ENCODE measurements at places on chromosomes 3 and 15.
A peak's percentile ranks its signal among the peaks of the same experiment; 100 is the strongest.

- DNase-seq, result no peak
These were observed 19.0 kb downstream of the USP13 start for GRCh38 chr3:179671747-179672242.

DNA sequence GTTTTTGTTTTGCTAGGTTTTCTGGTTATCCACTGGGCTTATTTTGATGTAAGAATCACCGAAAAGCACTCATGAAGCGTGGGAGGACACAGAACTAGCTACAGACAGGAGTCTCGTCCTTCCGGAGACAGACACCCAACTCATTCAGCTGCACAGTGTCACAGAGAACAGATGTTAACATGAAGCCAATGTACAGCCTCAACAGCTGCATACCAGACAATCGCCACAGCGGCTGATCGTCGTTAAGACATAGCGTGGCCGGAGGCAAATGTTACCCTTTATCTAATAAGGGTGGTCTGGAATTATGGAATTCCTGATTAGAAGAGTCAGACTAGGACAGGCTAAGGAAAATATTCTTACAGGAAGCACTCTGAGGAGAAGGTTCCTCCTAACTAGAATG lies 1.1 kb upstream of the PYGO1 start:
- no peak for DNase-seq

GRCh38 chr3:58518291-58518789 lies 18.6 kb downstream of the ACOX2 start:
- DNase-seq, result no peak

DNA sequence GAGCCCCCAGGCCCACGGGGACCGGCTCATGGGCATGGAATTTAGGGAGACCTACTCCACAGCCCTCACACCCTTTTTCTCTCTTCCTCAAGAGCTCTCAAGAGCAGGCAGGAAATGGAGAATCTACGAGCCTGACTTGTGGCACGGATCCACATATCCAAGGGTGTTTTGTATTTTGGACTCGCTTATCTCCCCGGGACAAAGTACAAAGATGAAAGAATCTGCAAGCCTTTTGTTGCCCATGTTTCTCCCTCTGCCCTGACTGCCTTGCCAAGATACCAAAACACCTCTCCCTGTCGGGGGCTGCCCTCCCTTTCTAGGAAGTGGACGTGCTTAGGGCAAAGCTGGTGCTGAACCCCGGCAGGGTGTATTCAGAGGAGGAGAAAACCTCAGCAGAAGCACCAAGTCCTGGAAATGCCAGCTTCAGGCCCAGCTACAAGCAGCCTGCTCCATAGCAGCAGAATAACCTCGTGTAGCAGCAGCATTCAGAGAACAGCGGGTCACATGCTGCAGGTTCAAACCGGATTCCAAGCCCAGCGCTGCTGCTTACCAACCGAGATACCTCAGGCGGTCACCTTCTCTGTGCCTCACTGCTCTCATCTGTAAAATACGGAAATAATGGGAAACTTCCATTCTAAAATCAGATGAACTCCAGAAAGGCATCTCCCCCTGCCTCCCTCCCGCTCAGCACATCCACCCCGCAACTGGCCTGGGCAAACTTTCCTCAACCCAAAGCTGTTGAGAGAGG lies 35.2 kb downstream of the DNASE1L3 start:
- DNase-seq, result no peak

DNA sequence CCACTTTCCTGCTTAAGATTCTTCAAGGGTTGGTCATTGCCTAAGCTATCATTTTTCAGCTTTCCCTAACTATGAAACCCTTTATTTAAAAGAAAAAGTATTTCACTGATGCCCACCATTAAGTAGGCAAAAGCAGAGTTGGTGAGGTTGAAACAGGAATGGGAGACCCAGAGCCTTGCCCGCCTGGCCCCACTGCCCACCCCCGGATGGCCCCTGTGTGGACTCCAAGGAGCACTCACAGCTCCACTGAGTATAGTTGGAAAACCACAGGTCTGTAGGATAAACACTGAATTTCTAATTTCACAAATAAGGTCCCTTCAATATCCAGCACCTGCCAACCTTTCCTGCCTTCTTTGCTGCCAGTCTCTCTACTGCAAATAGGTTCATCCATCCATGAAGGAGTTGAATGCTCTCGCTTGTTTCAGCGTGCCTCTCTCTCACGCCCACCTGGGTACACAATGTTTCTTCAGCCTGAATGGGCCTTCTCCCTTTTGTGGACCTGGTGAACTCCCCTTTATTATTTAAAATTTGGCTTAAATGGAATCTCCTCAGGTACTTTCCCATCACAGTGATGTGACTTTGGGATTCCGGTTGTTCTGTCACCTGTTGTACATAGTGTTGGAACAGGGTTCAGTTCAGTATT lies 8.7 kb upstream of the ACAP2 start:
- no peak for DNase-seq

DNA sequence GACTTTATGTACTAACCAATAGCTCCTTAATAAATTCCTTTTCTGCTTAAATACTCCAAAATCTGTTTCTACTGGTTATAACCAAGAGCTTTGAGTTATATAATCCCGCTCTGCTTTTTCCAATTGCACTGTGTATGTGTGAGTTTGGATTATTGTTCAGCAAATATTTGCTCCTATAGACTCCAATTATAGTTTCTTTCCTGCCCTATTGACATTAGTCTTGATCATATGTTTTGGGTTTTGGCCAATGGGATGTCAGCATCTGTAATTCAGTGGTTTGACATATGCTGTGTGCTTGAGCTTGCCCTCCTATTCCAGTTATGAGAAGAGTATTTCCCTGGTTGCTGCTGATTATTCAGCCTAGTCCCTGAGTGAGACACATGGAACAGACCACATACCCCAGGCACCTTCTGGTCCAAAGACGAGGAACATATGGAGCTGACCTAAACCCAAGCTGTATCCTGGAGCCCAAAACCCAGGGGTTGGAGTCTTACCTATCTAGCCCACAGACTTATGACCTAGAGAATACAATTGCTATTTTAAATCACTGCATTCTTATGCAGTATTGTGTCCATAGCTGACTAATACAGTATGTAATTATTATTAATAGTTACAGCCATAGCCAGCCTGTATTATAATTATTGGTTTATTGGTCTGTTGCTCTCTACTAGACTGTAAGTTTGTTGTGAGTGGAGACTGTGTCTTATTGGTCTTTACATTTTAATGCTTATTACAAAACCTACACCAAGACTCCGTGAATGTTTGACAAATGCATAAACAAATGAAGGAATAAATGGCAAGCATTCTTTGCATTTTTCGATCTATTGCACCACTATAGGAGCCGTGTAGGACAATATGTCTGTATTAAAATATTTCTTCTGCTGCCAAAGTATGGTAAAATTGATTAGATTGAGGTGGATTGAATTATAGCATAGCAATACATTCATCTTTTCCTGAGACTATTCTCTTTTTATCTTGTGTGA lies 11.7 kb upstream of the ZNF280D start:
- DNase-seq, result no peak

DNA sequence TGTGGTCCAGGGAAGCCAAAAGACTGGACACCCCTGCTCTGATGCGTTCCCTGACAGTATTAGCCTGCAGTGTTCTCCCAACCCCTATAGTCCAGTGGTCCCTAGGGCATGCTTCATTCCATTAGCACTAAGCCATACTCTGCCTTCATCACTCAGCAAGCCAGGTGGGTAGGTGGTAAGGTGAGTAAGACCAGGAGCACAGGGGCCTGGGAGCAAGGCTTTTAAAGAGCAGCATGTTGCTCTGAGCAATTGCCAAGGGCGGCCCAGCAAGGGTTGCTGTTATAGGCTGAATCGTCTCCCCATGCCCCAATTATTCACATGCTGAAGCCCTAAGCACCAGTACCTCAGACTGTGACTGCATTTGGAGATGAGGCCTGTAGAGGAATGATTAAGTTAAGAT lies 11.0 kb downstream of the CXCR6 start:
- no peak for DNase-seq

GRCh38 chr3:55923207-55923606 lies 436.1 kb upstream of the WNT5A start:
- no peak for DNase-seq

DNA sequence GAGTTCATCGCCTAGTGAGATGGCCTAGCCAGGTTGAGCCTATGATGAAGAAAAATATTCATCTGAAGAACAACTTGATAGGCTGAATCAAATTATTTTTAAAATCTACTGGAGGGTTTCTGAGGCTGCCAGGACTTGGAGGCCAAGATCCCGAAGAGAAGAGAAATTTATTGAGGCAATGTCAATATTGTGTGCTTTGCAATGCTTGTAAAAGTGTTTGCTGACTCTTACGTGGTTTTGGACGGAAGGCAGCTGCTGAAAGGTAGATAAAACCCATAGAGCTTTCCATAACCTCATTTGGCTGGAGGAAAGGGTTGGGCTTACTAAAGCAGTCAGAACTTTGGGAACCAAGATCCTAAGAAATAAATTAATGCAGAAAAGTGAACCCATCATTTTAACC lies 361.0 kb upstream of the IL12A start:
- DNase-seq, result no peak

GRCh38 chr15:72098040-72098439 lies 19.9 kb downstream of the MYO9A start:
- no peak for DNase-seq

- DNase-seq, result no peak
These were observed 33.2 kb upstream of the POU1F1 start for GRCh38 chr3:87309601-87310000.

DNA sequence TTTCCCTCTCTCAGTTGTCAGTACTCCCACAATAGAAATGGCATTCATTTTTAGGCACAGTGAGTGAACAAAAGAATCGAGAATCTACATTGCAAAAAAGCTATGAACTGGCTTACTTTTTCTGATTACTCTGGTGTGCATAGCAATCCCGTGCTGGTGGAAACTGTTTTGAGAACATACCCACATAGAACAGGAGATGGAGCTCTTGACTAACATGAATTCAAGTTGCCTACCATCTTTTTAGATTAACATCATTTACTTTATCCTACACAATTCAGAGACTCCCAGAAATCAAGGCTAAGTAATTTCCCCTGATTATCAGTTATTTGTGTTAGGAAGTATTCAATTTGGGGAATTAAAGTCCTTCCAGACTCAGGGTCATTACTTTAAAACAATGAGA lies 326.6 kb downstream of the ARPP21 start:
- no peak for DNase-seq

GRCh38 chr3:147431751-147432150 lies 22.6 kb downstream of the ZIC1 start:
- DNase-seq, result no peak

DNA sequence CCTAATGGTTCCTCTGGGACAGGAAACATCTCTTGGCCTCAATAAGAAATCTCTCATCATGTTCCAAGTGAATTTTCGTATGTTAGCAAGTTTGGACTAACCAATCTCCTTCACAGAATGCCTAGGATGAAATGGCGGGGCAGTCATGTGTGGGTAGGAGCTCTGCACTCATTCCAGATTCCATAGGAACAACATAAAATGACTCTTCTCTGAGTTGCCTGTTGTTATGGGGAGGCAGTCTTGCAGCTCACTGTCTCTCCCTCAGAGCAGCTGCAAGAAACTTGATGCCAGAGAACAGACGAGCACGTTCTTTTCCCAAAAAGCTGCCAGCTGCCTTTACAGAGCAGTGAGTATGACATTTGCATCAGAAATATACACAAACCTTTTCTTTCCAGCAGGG lies 34.1 kb downstream of the SPATA12 start:
- DNase-seq, result no peak

DNA sequence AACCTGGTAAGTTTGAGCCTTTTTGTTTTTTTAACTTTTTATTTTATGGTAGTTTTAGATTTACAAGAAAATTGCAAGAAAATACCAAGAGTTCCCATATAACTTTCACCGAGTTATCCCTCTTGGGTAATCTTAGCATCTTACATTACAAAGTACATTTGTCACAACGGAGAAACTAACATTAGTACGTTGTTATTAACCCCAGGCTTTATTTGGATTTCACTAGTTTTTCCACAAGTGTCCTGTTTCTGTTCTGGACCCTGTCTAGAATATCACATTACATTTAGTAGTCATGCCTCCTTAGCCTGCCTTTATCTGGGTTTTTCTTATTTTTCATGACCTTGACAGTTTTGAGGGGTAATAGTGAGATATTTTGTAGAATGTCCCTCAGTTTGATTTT lies 53.5 kb upstream of the KPNA4 start:
- DNase-seq, result no peak

GRCh38 chr3:10309736-10310135 lies 11.2 kb downstream of the SEC13 start:
- DNase-seq, result no peak

DNA sequence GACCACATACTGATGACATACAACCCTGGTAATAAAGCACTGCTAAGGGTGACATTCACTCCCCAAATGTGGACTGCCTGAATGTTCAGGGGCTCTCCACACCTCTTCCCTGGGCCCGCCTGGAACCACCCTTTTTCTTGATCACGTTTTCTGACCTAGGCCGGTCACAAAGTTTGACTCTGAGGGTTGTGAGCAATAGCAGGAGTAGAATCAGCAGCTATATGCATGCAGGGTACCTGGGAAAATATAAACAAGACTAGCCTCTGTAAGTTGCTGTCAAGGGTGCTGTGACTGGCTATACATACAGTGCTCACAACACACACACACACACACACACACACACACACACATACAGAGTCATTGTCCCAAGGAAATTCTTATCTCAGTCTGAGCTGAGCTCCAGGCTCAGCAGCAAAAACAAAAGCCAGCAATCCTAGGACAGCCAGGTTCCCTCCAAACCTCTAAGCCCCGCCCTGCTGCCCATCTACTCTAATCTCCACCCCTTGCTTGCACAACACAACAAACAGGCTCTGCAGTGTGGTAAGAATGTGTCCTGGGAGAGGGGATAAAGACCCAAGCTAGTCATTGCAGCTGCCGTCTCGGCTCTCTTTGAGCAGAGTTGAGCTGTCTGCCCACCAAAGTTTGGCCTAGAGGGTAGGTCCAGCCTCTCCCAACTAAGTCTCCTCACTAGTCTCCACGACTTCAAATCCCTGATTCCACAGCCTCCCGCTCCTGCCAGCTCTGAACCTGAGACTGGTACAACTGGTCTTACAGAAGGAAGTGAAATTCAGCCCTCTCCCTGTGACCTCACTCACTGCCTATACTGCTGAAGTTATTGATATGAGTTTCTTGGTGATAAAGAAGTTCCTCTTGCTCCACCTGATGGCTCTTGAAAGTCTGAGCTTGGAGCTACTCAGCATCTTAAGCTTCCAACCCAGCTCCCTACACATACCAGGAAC lies 2.2 kb downstream of the BMF start:
- peak; percentile 77 for DNase-seq

GRCh38 chr3:116442331-116443021 lies 2.8 kb downstream of the LSAMP start:
- no peak for DNase-seq

GRCh38 chr3:128067489-128067888 lies 15.3 kb downstream of the SEC61A1 start:
- DNase-seq, result no peak

GRCh38 chr3:184180165-184180564 lies 5.5 kb downstream of the AP2M1 start:
- DNase-seq, result no peak
